ENCODE measurements at places on chromosomes 12 and 14.

- no peak for DNase-seq
These were observed at the start of gene CD69 for GRCh38 chr12:9760699-9761418. Gene CD69 (minus strand): TSS chr12:9760901. CDS start chr12:9760820, 81 bp downstream.

DNA sequence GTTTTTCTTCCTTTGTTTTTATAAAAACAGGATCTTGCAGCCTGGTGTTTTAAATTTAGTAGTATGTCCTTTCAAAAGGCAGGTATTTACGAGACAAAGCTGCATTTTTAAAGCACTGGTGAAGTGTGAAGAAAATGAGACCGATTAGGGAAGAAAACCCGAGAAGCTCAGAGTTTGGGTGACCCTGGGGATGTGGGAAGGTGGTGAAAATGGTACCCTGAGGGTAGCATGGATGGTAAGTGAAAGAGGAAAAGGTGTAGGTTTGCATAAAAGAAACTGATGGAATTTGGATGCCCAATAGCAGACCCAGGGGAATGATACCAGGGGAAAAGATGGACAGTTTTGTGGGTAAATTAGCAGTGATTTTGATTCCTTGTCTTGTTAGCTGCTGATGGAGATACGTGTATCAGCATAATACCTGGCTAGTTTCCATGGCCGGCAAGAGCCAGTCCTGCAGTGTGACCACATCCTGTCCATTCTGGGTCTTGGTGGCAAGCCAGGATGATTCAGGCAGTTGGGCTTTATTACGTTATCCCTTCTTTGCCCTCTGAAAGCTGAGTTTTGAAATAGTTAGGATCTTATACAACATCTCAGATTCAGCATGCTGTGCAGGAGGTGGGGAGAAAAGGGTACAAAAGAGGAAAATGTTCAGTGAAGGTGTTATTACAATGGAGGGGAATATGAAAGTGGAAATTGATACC lies 8.9 kb downstream of the BICD1 start:
- peak; percentile 81 for DNase-seq

GRCh38 chr12:20475542-20475941 lies 107.2 kb downstream of the PDE3A start:
- no peak for DNase-seq

DNA sequence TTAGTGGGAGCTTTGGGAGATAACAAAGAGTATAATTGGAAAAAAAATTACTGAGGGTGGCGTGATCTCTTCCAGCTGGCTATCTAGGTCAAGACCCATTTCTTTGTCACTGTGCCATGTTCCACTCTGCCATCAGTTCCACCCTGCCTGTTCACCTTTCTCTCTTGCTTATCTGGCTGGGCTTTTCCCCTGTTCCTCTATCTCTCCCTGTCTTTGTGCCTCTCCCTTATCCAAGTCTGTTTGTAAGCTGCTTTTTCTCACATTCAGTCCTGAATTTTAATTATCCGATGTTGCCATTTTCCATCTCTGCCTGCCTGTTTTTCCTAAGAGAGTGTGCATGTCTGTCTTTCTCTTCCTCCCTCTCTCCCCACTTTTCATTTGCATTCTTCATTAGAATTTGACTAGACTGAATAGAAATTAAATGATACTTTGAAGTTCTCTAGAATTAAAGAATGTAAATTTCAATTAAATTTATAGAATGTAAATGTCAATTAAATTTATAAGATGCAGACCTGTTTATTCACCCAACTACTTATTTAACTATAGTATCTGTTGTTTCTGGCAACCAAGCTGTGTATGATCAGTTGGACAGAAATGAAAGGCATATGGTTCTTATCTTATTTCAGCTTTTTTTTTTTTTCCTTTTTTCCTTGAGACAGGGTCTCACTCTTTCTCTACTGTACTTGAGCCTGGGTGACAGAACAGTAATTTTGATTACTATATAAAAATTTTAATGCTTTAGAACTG lies 40.9 kb upstream of the A2ML1 start:
- no peak for DNase-seq

All from SK-MEL-5 (cell line).